ENCODE measurements at places on chromosomes 6 and 20. TPM values are rescaled to one million over a fixed set of nuclear protein-coding genes. Genes with fewer than 3 reads are reported as not detected.

- no peak for DNase-seq
Measured at GRCh38 chr6:15263780-15264374, 18.0 kb downstream of the JARID2 start.

DNA sequence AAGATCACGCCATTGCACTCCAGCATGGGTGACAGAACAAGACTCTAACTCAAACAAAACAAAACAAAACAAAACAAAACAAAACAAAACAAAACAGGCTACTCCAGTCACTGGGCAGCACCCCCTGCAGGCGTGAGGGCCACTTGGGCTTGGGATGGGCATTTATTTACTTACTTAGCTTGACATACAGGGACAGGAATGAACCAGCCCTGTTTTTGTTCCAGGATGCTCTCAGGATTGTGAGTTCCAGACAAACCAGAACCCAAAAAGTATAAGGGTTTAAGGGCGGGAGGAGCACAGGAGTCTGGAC lies 4.0 kb upstream of the PTPN1 start:
- no peak for DNase-seq

GRCh38 chr6:45488889-45489288 lies 111.2 kb upstream of the SUPT3H start:
- DNase-seq, result peak; percentile 20

- no peak for DNase-seq
Measured at GRCh38 chr6:125509477-125509876, 207.7 kb upstream of the HDDC2 start.

- DNase-seq, result peak; percentile 88
Measured at GRCh38 chr20:64255361-64256281, at the start of gene PCMTD2. PCMTD2 (plus strand) TSS chr20:64255748; CDS start chr20:64259966, 4,218 bp downstream.

DNA sequence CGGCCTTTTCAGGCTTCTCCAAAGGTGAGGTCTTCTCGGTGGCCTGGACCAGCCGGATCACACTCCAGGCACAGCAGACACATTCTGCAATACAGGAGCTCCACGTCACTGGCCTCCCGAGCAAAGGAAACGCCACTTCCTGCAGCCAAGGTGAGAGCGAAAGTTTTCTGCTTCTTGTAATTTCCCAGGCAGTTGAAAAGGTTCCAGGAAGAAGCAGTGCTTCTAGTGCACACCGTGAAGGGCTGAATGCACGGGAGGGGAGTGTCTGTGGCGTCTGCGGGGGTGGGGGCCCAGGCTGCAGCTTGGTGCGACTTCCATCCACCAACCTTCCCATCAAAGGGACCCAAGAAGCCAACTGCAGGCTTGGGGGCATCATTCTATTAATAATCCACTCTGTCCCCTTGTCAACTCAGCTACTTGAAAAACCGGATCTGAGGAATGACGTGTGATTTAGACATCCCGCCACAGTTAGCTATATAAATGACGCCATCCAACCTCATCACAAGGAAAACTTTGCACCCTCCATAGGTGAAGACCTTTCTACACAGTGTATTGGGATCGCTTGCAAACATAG lies 61.1 kb downstream of the NFATC2 start:
- no peak for DNase-seq

DNA sequence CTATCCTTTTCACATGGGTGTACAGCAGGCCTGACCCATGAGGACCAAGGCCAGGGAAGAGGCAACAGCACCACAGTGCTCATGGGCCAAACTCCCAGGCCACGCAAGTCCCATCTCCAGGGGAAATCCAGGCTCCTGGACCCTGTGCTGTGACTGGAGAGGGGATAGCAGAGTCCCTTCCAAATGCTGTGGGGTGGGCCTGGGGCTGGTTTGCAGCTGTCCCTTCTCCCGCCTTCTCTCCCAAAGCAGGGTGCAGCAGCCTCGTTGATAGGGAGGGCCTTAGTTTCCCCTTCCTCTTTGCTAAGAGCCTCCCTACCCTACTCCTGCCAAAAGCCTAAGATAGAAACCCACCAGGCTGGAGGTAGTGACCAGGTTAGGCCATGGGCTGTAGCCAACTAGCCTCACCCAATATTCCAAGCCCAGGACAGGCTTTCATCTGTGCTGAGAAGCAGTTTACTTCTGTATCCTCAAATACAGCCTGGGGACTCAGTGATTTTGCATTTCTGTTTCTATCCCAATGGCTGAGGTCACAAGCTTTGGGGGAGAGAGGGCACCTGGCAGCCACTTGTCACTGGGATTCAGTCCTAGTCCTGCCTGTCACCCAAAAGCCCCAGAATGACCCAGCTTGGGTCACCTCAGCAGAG lies 1.4 kb downstream of the CTSZ start:
- DNase-seq, result no peak

The OSBPL2 gene
- 74.5 TPM for total RNA-seq

The FAM83B gene
- not detected for total RNA-seq

The TAGAP gene
- 54.5 TPM for total RNA-seq

The MOCS3 gene
- total RNA-seq, result 8.8 TPM

All from naive thymus-derived CD8-positive, alpha-beta T cell (primary cell).